ENCODE measurements at places on chromosomes 16 and 17.
A peak's percentile ranks its signal among the peaks of the same experiment; 100 is the strongest.

DNA sequence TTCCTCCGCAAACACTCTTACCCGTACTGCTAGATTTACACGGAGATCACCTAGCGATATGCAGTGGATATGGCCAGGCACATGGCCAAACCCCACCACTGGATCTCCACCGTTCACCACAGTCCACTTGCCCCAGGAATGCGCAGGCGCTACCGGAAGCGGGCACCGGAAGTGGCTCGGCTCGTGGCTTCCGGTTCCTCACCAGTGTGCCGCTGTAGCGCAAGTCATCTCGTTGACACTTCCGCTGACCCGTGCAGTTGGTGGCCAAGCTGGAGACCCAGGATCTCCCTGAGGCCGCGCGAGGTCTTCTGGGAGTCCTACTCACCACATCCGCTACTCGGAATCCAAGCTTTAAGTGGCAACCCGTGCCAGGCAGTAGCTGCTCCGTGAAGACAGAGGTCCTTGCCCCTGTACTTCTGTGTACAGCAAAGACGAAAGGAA is 11.5 kb downstream of the ZNF597 start:
- peak; percentile 66 for DNase-seq

DNA sequence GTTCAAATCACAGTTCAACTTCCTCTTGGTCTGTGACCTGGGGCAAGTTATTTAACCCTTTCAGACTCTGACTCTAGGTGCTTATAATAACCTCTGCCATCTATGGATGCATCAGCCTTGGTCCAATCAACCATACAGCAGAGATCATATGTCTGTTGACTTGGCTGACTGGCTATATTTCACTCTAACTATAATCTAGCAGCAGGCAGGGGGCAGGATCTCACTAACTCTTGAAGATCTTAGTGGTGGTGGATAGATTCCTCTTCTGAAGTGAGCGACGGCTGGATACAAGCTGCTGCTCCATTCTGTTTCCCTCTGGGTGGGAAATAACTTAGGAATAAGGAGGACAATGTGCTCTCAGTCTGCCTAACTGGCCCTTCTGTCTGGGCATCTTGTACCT is 146.6 kb downstream of the SKAP1 start:
- no peak for DNase-seq

DNA sequence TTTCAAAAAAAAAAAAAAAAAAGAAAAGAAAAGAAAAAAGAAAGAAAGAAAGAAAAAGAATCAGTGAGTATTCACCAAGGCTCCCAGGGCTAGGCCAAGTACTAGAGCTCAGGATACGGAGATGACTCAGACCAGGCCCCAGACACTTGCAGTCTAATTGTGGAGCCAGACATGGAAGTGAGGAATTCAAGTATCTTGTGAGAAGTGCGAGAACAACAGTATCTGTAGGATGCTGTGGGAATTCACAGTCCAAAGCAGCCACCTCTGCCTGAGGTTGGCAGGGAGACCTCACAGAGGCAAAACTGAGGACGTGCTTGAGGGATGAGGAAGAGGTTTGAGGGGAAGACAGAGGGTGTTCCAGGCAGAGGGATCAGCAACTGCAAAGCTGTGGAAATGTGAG is 14.0 kb upstream of the ALDOA start:
- no peak for DNase-seq

DNA sequence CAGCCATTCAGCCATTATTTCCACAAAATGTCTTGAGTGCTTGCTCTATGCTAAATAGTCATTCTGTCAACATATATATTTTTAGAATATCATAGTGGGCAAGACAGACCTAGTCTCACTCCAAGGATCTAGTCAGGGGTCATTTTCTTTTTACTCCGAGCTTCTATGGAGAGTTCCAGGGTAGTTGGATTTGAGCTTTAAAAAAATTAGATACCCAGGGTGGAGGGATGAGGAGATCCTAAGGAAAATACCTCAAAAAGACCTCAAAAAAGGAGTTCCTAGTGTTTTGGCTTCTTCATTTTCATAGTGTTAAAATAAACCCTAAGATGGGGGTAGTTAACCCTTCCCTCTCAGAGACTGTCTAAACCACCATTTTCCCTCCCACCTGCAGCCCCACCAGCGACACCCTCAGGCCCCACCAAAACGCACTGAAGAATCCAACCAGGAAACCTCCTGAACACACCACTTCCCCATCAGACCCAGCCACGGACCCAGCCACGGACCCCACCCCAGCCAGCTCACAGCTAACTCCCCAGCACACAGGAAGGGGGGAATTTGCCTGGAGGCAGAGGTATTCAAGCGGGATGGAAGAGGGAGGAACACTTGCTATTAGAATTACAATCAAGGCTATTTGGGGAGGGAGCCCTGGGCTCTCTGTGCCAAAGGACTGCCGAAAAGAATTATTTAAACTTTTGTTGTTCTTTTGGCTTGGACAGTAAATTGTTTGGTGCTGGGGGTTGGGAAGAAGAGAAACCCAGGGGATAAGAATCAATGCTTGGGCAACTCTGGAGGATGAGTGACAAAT is 2.2 kb downstream of the ETV4 start:
- DNase-seq = no peak

GRCh38 chr16:4767872-4768548 is 1.0 kb upstream of the ZNF500 start:
- DNase-seq = no peak

DNA sequence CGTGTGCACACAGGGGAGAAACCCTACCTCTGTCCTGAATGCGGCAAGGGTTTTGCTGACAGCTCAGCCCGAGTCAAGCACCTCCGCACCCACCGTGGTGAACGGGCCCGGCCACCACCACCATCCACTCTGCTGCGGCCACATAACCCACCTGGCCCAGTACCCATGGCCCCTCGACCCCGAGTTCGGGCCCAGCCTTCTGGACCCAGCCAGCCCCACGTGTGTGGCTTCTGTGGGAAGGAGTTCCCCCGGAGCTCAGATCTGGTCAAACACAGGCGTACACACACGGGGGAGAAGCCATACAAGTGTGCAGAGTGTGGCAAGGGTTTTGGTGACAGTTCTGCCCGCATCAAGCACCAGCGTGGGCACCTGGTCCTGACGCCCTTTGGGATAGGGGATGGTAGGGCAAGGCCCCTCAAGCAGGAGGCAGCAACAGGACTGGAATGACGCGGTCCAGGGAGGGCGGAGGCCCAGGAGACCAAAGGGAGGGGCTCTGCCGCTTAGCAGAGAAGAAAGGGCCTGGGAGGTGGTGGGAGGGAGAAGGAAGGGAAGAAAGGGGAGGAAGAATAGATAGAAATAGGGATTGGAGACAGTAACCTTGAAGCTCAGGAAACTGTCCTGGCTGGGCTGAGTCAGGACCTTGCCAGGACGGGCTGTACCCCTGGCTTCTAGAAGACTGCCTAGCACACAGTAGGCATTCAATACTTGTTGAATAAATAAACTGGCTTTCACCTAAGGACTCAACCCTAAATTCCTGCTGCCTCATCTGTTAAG is 3.6 kb downstream of the ZNF48 start:
- no peak for DNase-seq

GRCh38 chr16:71526111-71526631 is at the start of gene CHST4:
Gene CHST4, plus strand, starts transcription at chr16:71526426. Its CDS starts 10,252 bp downstream, at chr16:71536678.
- peak; percentile 86 for DNase-seq

Data from NCI-H2171 treated with DMSO at 0.1 percent for 48 hours (cell line).